Mesothelial cell of epicardium (in vitro differentiated cells): ENCODE measurements at places on chromosomes 1 and 21.

DNA sequence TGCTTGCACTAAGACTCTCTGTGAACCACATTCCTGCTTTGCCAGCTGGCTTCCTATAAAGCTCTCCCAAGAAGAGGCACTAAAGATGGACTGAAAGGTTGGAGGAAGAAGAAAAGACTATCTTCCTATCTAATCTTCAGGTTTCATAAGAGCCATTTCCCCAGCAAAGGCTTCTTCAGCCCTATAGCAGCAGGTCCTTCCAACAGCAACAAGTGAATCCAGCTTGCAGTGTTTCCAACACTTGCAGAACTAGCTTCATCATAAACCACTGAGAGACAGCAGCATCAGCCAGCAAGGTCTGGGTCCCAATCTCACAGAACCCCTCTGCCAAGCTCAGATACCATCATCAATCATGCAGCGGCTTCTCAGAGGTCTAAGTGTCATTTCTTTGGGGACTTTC lies 28.1 kb downstream of the FOXJ3 start:
- no peak for DNase-seq

GRCh38 chr1:113677250-113678158 lies 81.8 kb downstream of the PHTF1 start:
- no peak for DNase-seq

- no peak for DNase-seq
Measured at GRCh38 chr1:37306461-37306860, 167.9 kb upstream of the ZC3H12A start.

- DNase-seq: peak; percentile 56
Measured at GRCh38 chr1:40630488-40631223, 34.8 kb downstream of the RIMS3 start.

DNA sequence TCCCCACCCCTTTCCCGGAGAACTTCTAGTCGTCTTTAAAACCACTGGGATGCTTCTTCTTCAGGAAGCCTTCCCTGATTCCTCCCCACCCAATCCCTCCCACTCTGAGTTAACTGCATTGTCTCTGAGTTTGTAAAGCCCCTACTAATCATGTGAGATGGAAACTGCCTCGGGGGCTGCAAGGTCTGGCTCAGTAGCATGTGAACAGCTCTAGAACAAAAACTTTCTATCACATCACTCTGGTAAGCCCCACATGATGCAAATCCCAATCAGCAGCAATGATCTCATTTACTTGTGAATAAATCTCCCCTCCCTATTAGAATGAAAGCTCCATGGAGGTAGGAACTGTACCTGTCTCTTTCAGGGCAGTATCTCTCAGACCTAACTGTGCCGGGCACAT lies 141.0 kb upstream of the JUN start:
- DNase-seq: no peak

DNA sequence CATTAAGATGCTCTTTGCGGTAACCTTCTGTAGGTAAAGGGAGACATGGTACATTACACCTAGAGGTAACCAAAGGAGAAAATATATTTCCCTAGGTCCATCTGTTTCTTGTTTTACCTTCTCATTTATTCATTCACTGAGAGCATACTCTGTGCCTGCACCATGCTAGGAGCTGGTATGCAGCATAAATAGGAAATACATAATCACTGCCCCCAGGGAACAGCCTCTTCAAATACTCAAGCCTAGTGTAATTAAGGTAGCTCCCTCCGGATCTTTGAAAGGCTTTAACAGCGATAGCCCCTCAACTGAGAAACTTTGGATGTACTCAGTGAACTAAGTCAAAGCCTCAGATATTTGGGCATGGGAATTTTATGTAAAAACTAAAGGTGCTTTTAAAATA lies 123.6 kb downstream of the GABPA start:
- DNase-seq: no peak

- peak; percentile 73 for DNase-seq
Measured at GRCh38 chr1:31944205-31945089, 6.3 kb upstream of the PTP4A2 start.

- DNase-seq: no peak
Measured at GRCh38 chr1:64906447-64906846, 59.9 kb downstream of the JAK1 start.

DNA sequence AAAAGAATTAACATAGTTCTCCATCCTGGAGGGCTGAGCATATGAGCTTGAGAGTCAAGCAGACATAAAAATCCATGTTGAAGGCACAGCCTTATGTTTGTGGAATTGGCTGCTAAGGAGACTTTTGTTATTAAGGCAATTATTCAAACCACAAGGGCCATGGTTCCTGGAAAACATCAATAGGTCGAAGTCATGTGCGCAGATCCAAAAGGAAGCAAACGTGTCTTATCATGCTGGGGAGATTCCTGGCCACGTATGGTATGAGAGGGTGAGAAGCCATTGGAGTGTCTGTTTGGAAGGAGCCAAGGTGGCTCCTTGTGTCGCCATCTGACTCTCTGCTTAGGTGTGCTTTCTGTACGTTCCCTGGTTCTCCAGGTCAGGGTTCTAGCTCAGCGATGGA lies 61.8 kb upstream of the COA6 start:
- DNase-seq: no peak

DNA sequence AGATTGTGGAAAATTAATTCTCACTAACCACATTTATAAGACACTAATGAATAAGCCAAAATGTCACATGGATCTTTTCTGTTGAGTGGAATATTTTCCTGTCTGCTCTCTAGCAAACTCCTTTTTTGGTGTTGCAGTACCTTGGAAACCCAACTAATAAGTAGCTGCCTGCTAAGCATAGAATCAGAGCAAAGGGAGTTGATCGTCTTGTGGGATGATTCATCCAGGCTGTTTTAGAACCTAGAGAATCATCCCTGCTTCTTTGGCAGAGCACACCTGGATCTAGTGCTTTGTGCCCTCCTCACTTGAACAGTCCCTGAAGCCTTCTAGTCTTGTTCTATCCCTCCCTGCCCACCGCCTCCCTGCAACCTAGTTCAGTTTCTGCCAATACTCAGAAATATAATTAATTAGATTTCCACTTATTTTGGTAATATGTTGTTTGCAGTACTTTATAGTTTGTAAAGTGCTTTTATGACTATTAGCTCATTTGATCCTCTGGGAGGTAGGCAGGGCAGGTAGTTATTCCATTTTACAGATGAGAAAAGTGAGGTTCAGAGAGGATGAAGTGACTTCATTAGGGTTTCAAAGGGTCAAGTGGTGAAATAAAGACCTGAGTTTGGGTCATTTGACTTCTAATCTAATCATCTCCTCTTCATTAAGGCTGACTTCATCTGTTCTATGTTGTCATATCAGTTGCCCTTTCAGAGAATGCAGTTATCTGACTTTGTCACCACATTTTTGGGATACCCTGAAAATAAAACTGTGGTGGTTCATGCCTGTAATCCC lies 2.5 kb downstream of the AGO4 start:
- no peak for DNase-seq

GRCh38 chr1:234246638-234247116 lies 126.6 kb upstream of the COA6 start:
- DNase-seq: no peak

DNA sequence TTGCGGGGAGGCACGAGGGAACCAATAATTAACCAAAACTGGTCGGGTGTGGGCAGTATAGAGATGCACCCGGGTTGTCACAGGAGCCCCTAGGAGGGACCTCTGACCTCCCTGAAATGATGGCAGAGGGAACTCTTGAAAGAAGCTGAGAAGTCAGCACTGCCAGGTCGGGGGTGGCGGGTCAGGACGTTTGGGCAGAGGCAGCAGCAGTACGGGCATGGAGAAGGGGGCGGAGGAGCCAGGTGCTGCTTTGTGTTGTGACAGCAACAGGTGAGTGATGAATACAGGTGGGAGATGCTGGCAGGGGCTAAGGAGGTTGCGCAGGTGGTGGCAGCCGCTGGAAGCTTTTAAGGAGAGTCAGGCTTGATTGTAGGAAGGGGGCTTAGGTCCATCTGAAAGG lies 11.7 kb downstream of the TNFRSF1B start:
- DNase-seq: no peak

- no peak for DNase-seq
Measured at GRCh38 chr1:88650676-88651418, 33.2 kb upstream of the PKN2 start.

DNA sequence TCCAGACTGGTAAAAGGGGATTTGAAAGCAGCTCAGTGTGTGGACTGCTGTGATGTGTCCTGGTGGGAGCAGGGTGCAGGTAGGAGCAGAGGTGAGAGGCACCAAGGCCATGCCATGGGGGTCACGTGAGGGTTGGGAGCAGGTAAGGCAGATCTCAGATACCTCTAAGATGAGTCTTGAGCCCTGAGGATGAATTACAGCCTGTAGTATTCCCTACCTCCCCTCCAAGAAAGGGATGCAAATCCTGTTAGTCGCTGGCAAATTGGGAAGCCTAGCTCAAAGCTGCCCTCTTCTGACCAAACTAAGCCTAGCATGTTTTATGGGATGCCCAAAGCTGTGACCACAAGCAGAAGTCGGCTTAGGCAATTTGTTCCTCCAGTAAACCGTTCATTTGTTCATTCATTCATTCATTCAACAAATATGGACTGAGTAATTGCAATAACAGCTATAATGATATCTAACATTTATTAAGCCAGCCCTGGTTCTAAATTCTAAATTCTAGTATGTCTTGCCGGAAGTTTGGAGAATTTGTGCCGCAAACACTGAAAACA lies 3.9 kb upstream of the NUAK2 start:
- DNase-seq: peak; percentile 79

- DNase-seq: no peak
Measured at GRCh38 chr1:94600556-94600955, 59.0 kb upstream of the F3 start.

DNA sequence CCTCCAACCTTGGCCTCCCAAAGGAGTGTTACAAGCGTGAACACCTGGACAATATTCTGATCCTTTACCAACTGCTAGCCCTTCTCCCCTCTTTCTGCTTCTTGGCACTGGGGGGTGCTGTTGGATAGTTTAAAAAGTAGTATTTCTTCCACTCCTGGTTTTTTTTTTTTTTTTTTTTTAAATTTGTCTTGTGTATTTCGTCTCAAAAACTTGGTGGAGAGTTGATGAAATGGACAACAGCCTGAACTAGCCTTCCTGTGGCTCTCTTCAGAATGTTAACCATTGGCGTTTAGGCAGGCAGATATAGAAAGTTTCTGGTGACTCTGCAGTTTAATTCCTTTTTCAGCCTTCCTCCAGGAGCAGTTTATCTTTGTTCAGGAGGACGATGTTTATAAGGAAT lies 69.7 kb upstream of the USP24 start:
- no peak for DNase-seq

DNA sequence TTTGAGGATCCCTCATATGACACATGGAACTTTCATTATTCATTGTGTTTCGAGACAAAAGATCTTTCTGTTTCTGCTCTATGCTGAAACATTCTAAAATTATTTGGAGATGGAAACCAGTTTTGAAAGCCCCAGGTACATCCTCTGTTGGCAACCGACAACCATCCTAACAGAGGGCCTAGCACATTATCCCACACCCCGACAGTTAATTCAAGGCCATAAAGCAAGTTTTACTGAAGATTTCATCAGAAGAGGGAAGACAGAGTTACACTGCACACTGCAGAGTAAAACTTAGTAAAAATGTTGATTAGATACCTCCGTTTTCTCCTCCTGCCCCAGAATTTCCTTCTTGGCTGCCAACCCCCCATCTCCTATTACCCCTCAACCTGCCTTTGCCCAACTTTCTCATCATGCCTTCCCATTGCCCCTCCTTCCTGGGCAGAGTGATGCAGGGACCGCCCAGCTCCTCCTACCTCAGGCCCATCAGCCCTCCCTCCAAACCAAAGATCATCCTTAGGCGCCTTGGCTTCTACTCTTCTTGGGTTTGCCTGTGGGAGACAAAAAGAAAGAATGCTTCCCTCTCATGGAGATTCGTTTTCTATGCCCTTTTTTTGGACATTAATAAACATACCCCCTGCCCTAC lies 52.9 kb upstream of the CITED4 start:
- no peak for DNase-seq

- peak; percentile 47 for DNase-seq
Measured at GRCh38 chr21:26844258-26845065, 747 bp downstream of the ADAMTS1 start.

DNA sequence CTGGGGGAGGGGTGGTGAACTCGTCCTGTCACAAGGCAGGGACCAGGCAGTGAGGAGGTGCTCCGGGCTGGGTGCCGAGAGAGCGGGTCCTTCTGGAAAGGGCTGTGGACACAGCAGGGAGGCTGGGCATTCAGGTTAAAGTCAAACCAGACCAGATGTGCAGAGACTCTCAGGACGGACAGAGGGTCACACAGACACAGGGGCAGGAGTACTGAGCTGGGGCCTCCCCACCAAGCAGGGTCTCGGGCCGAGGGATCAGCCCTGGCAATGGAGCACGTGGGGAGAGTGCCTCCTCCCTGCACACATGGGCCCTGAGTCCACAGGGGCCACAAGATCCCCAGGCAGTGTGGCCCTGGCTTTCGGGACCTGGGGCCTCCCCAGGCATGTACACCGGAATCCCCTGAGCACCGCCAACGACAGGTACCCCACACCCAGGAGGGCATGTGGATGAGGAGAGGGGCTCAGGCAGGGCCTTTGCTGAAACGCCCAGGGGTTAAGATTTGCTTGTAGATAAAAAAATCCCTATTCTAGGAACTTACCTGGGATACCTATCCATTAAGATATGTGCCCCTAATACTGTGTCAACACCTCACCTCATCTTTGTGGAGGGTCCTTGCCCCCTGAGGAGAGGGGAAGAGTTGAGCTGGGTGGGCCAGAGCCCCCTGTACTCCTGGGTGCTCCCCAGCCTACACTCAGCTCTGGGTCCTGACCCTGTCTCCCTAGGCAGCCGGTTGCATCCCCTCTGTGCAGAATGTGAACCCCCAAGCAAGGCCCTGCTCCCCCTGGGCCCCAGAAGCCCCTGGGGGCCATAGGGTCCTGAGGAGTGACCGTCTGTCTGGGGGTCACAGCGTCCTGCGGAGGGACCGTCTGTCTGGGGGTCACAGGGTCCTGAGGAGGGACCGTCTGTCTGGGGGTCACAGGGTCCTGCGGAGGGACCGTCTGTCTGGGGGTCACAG lies 46.9 kb upstream of the ADARB1 start:
- no peak for DNase-seq

GRCh38 chr1:196193896-196194559 lies 414.2 kb downstream of the KCNT2 start:
- DNase-seq: no peak
